ENCODE measurements at places on chromosomes 13 and 19. TPM values are rescaled to one million over a fixed set of nuclear protein-coding genes. Genes with fewer than 3 reads are reported as not detected.

CPB2 gene
- polyA plus RNA-seq: not detected

PPM1N gene
- polyA plus RNA-seq: 2.6 TPM

C1QTNF9B gene
- 2.1 TPM for polyA plus RNA-seq

FAM216B gene
- not detected for polyA plus RNA-seq

MRPL57 gene
- 43.3 TPM for polyA plus RNA-seq

TUBA3C gene
- not detected for polyA plus RNA-seq

GRCh38 chr13:29170436-29171082, 350.4 kb downstream of the MTUS2 start:
- no peak overlapping the region for H3K4me3 ChIP-seq
- peaks cover 10% of the 10 kb centered on the region for H3K27me3 ChIP-seq
- DNase-seq: no peak
- H3K4me1 ChIP-seq: no peaks in the 10 kb centered on the region

GRCh38 chr19:48859711-48860572, 8.5 kb downstream of the PLEKHA4 start:
- no peaks in the 10 kb centered on the region for H3K27me3 ChIP-seq
- H3K27ac ChIP-seq: no peak overlapping the region
- no peaks in the 10 kb centered on the region for H3K36me3 ChIP-seq
- peaks cover 13% of the 10 kb centered on the region for H3K4me1 ChIP-seq
- H3K4me3 ChIP-seq: peak overlapping the region; percentile 82
- DNase-seq: no peak

GRCh38 chr13:74751739-74752138, 617.5 kb upstream of the KLF12 start:
- no peak for DNase-seq
- H3K36me3 ChIP-seq: no peaks in the 10 kb centered on the region
- no peak overlapping the region for H3K27ac ChIP-seq
- H3K27me3 ChIP-seq: no peaks in the 10 kb centered on the region

- H3K4me1 ChIP-seq: no peaks in the 10 kb centered on the region
- no peaks in the 10 kb centered on the region for H3K36me3 ChIP-seq
- peaks cover 38% of the 10 kb centered on the region for H3K27me3 ChIP-seq
Measured at GRCh38 chr13:77674852-77675251, 22.6 kb upstream of the SLAIN1 start.

DNA sequence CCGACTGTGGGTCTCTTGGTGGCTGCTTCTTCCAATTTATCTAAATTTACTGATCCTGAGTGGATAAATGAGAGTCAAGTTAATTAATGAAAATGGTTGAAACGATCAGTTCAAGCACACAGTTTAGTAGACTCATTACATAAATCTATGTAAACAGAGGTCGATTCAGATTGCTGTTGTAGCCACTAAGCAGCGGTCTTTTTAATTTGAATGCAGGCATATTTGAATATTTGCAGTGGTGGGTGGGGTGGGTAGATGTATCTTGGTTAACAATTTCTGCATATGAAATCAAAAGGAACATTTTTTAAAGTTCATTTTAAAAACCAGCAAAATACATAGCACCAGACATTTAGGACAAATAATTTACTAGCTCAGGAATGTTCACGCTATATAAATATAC, 325.9 kb downstream of the KLF12 start:
- no peak for DNase-seq
- peaks cover 23% of the 10 kb centered on the region for H3K36me3 ChIP-seq
- H3K4me3 ChIP-seq: no peak overlapping the region
- no peaks in the 10 kb centered on the region for H3K27me3 ChIP-seq
- H3K4me1 ChIP-seq: no peaks in the 10 kb centered on the region
- H3K27ac ChIP-seq: peak overlapping the region; percentile 32

DNA sequence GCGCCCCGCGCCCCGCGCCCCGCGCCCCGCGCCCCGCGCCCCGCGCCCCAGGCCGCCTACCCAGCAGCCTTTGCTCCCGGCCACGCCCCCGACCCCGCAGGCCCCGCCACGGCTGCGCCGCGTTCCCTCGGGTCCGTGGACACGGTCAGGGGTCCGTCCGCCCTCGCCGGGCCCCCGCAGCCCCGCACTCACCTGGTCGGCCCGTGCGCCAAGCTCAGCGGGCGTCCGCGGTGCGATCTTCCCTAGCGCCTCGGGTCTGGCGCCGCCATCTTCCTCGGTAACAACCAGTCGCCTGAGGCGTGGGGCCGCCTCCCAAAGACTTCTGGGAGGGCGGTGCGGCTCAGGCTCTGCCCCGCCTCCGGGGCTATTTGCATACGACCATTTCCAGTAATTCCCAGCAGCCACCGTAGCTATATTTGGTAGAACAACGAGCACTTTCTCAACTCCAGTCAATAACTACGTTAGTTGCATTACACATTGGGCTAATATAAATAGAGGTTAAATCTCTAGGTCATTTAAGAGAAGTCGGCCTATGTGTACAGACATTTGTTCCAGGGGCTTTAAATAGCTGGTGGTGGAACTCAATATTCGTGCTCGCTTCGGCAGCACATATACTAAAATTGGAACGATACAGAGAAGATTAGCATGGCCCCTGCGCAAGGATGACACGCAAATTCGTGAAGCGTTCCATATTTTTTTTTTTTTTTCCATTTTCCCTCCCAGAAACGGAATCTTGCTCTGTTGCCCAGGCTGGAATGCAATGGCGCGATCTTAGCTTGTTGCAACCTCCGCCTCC, at the start of the genes MED16 and RNU6-9:
MED16 (minus strand) TSS at position 294 of the 796 bp plus-strand sequence. CDS start 2,056 bp downstream, outside the sequence.
RNU6-9 (plus strand) TSS at position 591 of the 796 bp plus-strand sequence.
- H3K36me3 ChIP-seq: no peaks in the 10 kb centered on the region
- peaks cover 30% of the 10 kb centered on the region for H3K4me1 ChIP-seq
- peak within 1 kb of the TSS; percentile 96 for H3K4me3 ChIP-seq
- H3K27me3 ChIP-seq: no peaks in the 10 kb centered on the region

DNA sequence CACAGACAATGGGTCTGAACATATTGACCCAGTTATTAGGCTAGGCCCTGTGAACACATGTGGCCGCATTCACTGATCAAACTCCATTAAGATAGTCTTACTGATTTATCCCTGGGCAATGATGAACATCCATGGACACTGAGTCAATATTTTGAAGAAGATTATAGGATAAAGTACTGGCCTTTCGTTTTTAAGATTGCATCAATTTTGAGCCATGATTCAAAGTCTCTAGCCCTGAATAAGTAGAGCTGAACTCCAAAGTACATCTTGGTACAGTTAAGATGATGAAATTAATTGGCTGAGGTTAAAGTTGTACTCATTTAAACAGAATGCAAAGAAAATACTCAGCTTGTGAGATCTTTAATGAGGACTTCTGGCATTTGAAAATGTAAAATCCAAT, 1581.9 kb downstream of the EFNB2 start:
- H3K27ac ChIP-seq: no peak overlapping the region
- DNase-seq: no peak
- no peak overlapping the region for H3K4me3 ChIP-seq
- H3K36me3 ChIP-seq: no peaks in the 10 kb centered on the region

DNA sequence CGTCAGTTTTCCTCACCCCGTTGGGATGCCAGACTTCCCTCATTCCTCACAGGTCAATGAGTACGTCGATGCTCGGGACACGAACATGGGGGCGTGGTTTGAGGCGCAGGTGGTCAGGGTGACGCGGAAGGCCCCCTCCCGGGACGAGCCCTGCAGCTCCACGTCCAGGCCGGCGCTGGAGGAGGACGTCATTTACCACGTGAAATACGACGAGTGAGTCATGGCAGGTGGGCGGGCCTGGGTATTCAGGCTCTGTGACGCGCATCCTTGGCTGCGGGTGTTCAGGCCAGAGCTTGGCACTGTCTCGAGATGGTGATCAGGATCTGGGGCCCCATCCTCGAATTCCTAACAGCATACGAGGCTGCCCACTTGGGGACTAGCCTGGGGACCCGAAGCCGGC, 21.4 kb downstream of the UHRF1 start:
- no peaks in the 10 kb centered on the region for H3K27me3 ChIP-seq
- H3K36me3 ChIP-seq: no peaks in the 10 kb centered on the region
- peak overlapping the region; percentile 22 for H3K27ac ChIP-seq
- DNase-seq: no peak
- peaks cover 14% of the 10 kb centered on the region for H3K4me1 ChIP-seq
- no peak overlapping the region for H3K4me3 ChIP-seq

DNA sequence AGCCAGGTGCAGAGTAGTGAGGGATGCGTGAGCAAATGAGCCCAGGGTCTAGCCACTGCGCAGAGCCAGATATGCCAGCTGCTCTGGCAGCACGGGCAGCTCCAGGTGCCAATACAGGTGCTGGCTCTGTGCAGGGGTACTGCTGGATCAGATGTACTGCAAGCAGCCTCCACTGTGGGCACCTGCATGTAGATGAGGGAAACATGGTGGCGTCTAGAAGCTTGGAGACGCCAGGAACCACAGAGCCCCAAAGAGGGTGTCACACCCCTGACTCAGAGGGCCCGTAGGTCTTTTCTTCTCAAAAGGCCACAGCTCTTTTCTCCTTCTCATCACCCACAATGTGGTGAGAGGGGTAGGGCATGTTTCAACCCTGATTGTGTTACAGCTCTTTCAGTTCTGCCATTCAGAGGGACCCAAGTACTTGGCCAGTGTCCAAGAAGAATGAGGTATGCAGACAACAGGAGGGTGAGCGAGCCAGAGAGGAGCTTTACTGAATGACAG, 244.4 kb upstream of the SLITRK1 start:
- H3K36me3 ChIP-seq: no peaks in the 10 kb centered on the region
- H3K4me1 ChIP-seq: no peaks in the 10 kb centered on the region
- no peak overlapping the region for H3K27ac ChIP-seq
- no peak overlapping the region for H3K4me3 ChIP-seq
- DNase-seq: no peak

DNA sequence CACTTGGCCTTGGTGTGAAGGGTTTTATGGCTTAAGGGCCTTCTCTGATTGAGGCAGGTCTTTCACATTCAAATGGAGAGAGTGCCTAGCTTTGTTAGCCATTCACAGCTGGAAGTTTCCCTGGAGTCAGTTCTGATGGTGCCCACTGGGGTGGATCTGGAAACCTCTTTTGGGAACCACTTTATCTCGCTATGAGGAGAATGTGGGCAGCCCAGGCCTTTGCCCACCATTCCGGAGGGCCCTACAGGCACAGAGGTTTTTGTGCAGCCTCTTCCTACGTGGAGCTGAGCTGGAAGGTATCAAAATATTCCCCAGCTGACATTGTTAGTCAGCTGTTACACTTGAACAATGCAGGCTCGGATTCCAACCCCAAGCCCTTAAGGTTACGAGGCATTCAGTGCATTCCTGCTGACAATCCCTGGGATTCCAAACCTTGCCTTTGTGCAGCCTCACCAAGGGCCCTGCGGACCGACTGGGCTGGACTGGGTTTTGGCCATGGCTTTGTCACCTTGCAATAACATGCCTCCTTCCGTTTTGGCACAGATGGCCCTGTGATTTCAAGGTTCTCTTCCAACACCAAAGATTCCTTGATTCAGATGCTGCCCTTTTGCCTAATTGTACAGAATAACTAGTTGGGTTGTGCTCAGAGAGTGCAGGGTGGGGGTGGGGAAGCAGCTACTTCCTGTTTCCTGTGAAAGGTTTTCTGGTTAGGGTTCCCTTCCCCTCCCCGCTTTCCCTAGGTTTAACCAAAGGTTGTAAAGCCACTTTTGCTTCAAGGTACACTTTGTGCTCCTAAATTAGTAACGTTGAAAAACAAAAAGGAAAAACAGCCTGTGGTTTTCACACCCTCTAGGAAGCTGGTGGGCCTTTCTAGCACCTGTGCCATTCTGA, 27.0 kb downstream of the SAE1 start:
- H3K27me3 ChIP-seq: no peaks in the 10 kb centered on the region
- H3K4me3 ChIP-seq: no peak overlapping the region
- no peak for DNase-seq
- peaks cover 7% of the 10 kb centered on the region for H3K36me3 ChIP-seq
- peak overlapping the region; percentile 76 for H3K27ac ChIP-seq
- peaks cover 30% of the 10 kb centered on the region for H3K4me1 ChIP-seq

- no peaks in the 10 kb centered on the region for H3K36me3 ChIP-seq
- H3K27me3 ChIP-seq: no peaks in the 10 kb centered on the region
- H3K27ac ChIP-seq: no peak overlapping the region
- no peak overlapping the region for H3K4me3 ChIP-seq
- no peak for DNase-seq
Measured at GRCh38 chr13:86142080-86142479, 342.9 kb upstream of the SLITRK6 start.

- no peak for DNase-seq
- peaks cover 4% of the 10 kb centered on the region for H3K4me1 ChIP-seq
- no peak overlapping the region for H3K27ac ChIP-seq
- no peaks in the 10 kb centered on the region for H3K36me3 ChIP-seq
Measured at GRCh38 chr13:48731001-48731658, 77.4 kb downstream of the CYSLTR2 start.

DNA sequence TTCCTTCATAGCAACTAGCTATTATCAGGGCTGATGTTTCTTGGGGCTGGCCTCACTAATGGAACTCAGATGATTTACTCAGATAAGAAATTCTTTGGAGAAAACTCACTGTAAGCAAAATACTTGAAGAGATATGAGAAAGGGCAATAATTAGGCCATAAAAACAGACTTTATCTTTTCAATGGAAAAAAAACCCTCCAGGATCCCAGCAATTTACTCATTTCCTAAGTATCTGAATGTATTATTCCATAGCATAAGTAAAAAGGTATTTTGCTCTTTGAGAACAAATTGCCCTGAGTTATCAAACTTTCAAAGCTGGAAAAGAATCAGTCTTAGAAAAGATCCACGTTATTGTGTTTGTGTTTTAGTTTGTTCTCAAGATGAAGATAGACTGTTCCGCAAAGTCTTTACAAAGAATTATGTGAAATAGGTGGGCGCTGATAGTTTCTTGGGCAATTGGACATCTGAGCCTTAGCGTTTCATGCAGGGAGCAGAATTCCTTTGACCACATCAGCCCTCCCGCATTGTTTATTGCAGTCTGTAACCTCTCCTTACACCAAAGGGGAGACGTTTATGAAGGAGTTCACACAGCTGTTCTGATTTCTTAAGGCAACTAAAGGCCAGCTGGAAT, 29.1 kb upstream of the CSNK1A1L start:
- no peak for DNase-seq
- H3K36me3 ChIP-seq: no peaks in the 10 kb centered on the region
- H3K4me3 ChIP-seq: no peak overlapping the region
- no peak overlapping the region for H3K27ac ChIP-seq
- peaks cover 5% of the 10 kb centered on the region for H3K27me3 ChIP-seq
- H3K4me1 ChIP-seq: no peaks in the 10 kb centered on the region

- peaks cover 3% of the 10 kb centered on the region for H3K4me1 ChIP-seq
- H3K27ac ChIP-seq: no peak overlapping the region
- H3K27me3 ChIP-seq: peaks cover 43% of the 10 kb centered on the region
- H3K4me3 ChIP-seq: no peak overlapping the region
- DNase-seq: peak; percentile 20
Measured at GRCh38 chr13:24997367-24997967, 98.5 kb upstream of the PABPC3 start.

GRCh38 chr19:2488942-2489731, 13.2 kb downstream of the GADD45B start:
- peaks cover 58% of the 10 kb centered on the region for H3K4me1 ChIP-seq
- H3K4me3 ChIP-seq: peak overlapping the region; percentile 67
- no peak overlapping the region for H3K27ac ChIP-seq
- peaks cover 52% of the 10 kb centered on the region for H3K27me3 ChIP-seq
- H3K36me3 ChIP-seq: peaks cover 2% of the 10 kb centered on the region

DNA sequence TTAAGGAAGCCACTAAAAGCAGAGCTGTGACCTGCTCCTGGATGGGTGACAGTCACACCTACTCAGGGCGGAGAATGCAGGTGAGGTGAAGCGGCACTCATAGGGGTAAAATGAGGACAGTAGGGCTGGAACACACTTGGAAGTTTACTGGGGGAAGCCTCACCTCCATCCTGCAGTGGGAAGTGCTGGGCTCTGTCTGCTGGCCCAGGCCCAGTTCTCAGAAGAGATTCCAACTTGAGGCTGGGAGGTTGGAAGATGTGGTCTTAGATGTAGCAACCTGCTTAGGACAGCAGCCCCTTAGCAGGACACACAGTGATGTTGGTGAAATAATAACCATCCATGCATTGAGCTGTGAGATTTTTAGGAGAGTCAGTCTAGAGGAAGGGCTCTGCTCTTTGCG, 4.6 kb downstream of the MEDAG start:
- DNase-seq: no peak
- H3K27ac ChIP-seq: no peak overlapping the region
- no peaks in the 10 kb centered on the region for H3K36me3 ChIP-seq
- no peak overlapping the region for H3K4me3 ChIP-seq
- H3K4me1 ChIP-seq: peaks cover 10% of the 10 kb centered on the region

Measured in naive B cell (primary cell).